ENCODE measurements at places on chromosomes 1 and 21.

DNA sequence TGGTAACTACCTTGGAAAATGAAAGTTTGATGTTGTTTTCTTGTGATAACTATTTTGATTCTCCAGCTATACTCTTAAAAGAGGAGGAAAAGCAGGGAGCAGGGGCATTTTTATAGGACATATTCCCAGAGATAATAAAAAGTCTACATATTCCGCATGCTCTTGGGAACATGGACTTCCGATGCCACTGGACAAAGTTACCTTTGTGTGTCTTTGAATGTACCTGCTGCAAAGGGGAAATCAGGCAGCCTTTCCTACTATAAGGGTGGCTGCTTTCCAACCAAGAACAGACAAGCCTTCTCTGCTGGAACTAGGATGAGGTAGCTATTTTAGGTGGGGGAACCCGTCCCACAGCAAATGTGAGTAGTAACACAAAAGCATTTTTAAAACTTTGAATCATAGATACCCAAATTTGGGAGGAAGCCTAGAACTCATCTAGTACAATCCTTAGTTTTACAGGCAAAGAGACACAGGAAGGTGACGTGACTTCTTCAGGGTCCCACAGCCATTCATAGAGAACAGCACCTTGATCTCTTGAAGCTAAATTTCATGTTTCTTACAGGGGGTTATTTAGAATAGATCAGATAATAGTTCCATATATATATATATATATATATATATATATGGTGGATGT lies 179.9 kb downstream of the FASLG start:
- DNase-seq, result no peak

GRCh38 chr1:170214117-170215032 lies 68.6 kb downstream of the NTMT2 start:
- DNase-seq, result no peak

DNA sequence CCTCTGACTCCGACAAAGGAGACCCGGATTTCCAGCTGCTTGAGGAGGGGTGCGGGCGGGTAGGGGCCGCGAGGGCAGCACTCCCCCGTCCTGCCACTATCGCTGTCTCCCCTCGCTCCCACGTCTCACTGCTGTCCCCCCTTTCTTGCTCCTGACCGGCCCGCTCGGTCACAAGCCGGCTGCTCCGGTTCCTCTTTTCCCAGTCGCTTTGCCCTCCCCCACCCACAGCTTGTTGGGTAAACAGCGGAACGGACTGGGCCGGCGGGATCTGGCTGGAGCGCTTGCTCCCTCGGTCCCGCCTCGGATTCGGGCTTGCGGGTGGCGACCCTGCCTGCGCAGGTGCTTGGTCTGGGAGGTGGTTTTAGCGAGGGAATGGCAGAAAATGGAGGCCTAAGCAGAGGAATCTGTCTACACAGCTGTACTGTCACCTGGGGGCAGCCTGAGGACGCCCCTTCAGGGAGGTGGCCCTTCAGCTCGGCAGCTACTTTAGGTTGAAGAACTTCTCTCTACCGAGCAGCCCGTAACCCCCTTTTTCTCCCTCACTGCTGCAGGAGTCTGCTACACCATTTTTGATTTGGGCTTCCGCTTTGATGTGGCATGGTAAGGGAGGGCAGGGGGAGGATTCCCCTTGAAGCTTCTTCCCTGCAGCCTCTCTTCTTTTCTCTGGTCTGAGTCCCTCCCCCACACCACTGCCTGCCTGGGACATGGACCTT lies 645 bp downstream of the ATP6V0B start:
- no peak for DNase-seq

DNA sequence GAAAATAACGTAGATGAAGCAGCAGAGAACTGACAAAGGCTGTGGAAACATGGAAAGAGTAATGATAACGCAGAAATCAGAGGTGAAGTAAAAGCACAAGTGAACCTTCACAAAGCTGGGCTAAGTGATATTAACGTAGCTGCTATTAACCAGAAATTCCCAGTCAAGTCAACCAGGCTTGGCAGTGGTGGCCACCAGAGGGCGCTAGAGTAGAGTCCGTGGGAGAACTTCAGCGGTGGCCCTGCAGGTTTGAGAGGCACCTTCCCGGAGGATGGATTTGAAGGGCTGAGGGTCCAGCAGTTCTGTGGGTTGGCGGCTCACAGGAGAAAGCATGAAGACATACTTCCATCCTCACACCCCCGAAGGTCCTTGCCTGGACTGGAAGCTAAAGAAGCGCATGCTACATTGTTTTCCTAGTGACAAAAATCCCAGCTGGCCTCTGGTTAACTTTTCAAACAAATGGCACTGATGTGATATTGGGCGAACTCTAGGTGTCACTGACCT lies 81.7 kb upstream of the ZNF648 start:
- DNase-seq, result peak; percentile 47

DNA sequence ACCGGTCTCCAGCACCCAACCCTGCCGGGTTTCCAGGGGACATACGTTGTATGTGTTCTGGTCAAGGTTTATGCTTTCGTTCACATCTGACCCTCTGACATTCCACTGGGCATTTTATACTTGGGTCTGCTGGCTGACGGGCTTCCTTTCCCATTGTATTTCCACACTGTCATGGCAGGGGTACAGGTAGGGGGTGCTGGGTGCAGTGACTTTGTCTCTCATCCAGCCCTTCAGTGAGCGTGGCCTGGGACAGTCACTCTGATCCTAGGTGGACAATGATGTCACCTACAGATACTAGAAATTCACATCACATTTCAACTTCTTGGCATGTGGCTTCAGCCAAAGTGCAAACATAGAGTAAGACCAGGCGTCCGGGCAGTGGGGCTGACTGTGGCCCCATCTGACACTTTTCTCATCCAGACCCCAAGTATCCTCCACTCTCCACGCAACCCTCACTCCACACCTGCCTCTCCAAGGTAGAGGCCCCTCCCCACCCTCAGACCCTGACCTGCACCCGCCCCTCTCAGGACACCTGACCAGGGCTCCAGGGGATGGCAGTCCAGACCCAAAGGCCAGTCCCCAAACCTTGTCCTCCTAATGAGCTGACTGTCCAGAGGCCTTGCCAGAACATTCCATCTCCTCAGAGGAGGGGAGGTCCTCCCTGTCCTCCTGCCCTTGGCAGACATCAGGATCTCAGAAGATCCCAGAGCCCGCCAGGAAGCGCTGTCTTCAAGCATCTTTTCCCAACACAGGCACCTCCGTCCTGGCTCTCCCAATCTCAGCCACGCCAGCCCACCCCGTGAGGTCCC lies 743 bp upstream of the KRTAP10-10 start:
- no peak for DNase-seq

DNA sequence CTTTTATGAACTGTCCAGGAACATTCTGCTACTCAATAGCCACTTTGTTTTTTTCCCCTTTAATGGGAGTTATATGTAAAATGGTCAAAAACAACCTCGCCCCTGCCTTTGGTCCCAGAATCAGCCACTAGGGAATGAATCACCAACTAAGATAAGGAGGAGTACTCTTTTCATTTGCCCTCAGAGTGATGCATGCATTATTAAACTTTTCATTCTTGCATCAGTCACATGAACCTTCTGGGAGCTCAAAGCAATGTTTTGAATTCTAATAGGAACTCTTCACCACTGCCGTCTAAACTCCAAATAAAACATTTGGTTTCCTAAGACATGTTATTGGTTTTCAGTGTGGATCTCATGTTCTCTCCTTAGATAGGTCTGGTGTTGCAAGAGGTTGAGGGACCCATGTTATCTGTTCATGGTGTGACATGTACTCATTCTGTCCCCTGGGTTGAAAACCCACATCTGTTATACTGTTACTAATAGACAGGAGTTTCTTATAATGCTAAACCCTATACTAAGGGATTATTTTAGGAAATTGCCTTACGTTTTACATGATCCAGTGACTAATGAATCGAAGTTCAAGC lies 17.8 kb upstream of the HSD17B7 start:
- no peak for DNase-seq

DNA sequence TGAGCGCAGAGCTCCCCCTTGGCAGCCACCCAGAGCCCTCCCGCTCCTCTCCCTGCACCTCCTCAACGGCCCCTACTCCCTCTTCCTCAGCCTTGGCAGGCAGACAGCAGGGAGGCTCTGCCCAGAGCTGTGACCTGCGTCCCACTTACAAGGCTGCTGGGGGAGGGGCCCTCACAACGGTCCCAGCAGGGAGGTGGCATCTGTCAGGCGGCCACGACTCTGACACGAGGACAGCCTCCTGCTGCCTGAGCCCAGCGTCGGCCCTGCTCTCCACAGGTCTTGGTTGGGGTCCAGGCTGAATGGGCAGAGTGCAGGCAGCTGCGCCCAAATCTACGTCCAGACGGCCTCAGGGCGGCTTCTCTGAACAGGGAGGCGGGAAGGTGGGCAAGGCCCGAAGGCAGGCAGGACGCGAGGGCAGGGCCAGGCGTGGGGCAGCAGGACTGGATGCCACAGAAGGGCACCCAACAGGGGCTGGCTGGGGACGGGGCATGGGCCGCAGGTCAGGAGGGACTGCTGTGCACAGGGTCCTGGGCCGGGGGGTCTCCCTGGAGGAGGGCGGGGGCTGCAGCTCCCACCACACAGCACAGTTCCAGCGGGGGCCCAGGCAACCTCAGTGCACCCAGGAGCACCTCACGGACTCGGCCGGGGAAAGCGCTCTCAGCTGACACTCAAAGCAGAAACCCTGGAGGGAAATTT lies 7.5 kb downstream of the SLC19A1 start:
- DNase-seq, result no peak

- DNase-seq, result no peak
These were observed 16.9 kb downstream of the CHRNB2 start for GRCh38 chr1:154584267-154584994.

- DNase-seq, result no peak
These were observed 89.6 kb downstream of the CCDC185 start for GRCh38 chr1:223482766-223483165.

GRCh38 chr1:200211157-200211556 lies 183.6 kb downstream of the NR5A2 start:
- DNase-seq, result no peak

- DNase-seq, result no peak
These were observed 606.7 kb upstream of the CHRM3 start for GRCh38 chr1:238779716-238780115.
